Activated T-cell treated with anti-CD3 and anti-CD28 coated beads, Interleukin-2, amount 50 U/mL, for 24 hours (primary cell): ENCODE measurements at places on chromosomes 7 and 10.
A peak's percentile ranks its signal among the peaks of the same experiment; 100 is the strongest.

DNA sequence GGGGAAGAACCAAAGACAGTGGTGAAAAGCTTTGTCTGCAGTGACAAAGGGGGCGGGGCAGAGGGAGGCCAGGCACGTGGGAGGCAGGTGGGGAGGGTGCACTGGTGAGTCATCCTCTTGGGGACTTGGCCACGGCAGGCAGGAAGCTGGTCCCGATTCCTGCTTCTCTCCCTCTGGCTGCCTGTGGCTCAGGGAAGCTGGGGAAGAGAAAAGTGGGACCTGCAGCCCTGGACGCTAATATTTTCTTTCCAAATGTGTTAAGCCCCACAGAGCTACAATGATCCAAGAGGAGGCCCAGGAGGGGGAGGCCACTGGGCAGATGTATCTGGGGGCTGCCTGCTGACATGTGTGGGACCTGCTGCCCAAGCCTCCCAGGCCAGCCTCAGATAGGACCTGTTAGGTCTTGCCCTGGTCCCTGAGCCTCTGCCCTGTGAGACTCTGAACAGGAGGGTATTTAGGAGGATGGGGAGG is 231.8 kb downstream of the KCNMA1 start:
- H3K4me1 ChIP-seq, result no peaks in the 10 kb centered on the region
- peaks cover 11% of the 10 kb centered on the region for H3K27me3 ChIP-seq
- no peak overlapping the region for H3K4me3 ChIP-seq
- no peak for DNase-seq
- H3K27ac ChIP-seq, result no peak overlapping the region

DNA sequence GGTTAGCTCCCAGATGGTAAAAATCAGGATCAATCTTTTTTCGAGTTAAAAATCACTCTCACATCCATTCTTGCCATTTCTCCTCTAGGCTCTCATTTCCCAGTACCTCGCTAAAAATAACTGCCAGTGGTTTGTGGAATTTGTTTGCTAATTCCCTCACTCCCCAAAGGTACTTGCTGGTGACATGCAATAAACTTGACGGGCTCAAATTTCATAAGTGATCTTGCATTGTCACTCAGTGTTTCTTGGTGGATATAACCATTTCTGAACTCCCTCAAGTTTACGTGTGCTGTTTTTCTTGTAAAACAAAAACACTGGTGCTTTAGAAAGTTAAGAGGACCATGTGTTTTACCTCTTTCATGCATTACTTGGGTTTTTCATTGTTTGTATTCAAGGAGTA is 399.2 kb upstream of the MKI67 start:
- no peaks in the 10 kb centered on the region for H3K4me1 ChIP-seq
- no peak overlapping the region for H3K27ac ChIP-seq

- no peak for DNase-seq
- H3K27me3 ChIP-seq, result peaks cover 7% of the 10 kb centered on the region
- no peaks in the 10 kb centered on the region for H3K4me1 ChIP-seq
- no peak overlapping the region for H3K4me3 ChIP-seq
- no peaks in the 10 kb centered on the region for H3K36me3 ChIP-seq
- H3K27ac ChIP-seq, result no peak overlapping the region
Observed at GRCh38 chr7:104784686-104785085, 229.3 kb upstream of the KMT2E start.

DNA sequence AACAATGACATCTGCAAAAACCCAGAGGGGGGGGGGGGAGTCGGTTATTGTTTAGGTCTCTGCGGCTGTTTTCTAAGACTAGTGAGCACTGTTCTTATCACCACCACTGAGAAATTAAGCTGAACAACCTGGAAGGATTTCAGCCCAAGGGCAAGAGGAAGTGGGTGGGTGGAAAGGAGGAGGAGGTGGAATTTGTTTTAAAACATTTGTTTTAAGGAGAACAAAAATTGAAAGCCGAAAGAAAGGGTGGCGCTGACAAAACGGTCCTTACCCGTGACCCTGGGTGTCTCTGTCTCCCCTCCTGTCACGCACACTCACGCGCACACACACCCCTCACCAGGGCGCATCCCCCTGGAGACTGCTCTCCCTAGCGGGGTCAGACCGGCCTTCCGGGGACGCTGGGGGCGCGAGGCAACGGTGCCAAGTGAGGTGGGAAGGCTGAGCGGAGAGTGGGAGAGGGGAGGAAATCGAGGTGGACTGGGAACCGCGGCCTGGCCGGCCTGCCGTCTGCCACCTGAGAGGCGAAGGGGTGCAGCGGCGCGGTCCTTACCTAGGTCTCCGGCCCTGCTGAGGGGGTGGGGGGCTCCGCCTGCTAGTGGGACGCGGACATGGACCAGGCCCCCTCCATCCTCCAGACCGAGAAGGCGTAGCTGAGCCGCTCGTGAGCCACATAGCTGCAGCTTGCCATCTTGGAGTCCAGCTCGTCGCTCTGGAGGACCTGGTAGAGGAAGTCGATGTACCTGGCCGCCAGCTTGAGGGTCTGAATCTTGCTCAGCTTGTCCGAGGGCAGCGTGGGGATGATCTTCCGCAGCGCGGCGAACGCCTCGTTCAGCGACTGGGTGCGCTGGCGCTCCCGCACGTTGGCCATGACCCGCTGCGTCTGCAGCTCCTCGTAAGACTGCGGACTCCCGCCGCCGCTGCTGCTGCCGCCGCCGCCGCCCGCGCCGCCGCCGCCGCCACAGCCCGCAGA is 1.0 kb downstream of the TWIST1 start:
- H3K27ac ChIP-seq, result no peak overlapping the region
- peaks cover 3% of the 10 kb centered on the region for H3K4me1 ChIP-seq
- peaks cover 81% of the 10 kb centered on the region for H3K27me3 ChIP-seq
- DNase-seq, result peak; percentile 27
- no peaks in the 10 kb centered on the region for H3K36me3 ChIP-seq

DNA sequence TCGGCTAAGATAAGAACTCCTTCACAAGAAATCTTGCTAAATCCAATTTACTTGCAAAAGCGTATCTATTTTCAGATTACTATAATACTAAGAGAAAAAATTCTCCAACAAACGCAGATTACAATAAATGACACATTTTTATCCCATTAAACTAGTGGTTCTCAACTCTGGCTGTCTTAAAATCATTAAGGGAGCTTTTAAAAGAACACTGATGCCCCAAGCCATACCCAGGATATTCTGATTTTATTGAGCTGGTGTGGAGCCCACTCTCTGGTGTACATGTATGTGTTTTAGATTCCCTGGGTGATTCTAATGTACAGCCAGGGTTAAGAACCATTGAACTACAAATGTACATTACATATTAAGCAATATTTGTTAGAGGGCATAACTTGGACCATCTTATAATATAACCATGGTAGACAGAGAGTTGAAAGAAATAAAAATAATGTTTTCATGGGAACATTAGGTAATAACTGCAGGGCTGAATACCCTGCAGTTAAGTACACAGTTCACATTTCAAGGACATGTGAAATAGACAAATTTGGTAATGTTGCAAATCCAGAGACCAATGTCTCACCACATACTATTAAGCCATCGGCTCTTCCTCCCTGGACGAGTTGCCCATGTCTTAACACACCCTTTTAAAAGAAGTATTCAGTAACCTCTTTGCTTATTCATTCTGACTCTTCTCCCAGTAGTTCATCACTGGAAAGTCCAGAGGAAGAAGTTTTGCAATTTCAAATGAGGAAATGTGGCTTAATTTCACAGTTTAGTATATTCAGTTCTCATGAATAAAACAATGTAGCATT is 6.2 kb downstream of the GSAP start:
- H3K27ac ChIP-seq, result no peak overlapping the region
- peaks cover 1% of the 10 kb centered on the region for H3K27me3 ChIP-seq
- peaks cover 22% of the 10 kb centered on the region for H3K4me1 ChIP-seq
- DNase-seq, result no peak

DNA sequence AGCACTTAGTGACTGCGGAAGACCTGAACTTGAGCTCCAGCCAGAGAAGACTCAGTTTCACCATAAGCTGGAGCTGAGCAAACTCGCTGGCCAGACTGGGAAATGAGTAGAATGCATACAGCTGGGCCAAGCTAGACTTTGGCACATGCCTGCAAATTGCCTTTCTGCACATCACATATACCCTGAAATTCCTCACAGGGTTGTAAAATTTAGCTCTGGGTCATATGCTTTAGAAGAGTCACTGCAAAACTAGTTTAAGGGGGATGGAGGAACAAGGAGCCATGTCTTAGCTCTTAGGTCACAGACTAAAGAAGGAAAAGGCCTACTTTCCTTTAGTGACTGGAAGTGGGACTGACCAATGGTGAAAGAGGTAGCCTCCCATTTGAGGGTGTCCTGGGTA is 67.6 kb downstream of the PPP1R3C start:
- no peak for DNase-seq
- no peaks in the 10 kb centered on the region for H3K36me3 ChIP-seq
- no peaks in the 10 kb centered on the region for H3K4me1 ChIP-seq
- no peak overlapping the region for H3K27ac ChIP-seq

- H3K4me1 ChIP-seq, result no peaks in the 10 kb centered on the region
- no peak for DNase-seq
- no peak overlapping the region for H3K27ac ChIP-seq
- H3K4me3 ChIP-seq, result no peak overlapping the region
Observed at GRCh38 chr10:112360308-112361270, 13.3 kb upstream of the ACSL5 start.

DNA sequence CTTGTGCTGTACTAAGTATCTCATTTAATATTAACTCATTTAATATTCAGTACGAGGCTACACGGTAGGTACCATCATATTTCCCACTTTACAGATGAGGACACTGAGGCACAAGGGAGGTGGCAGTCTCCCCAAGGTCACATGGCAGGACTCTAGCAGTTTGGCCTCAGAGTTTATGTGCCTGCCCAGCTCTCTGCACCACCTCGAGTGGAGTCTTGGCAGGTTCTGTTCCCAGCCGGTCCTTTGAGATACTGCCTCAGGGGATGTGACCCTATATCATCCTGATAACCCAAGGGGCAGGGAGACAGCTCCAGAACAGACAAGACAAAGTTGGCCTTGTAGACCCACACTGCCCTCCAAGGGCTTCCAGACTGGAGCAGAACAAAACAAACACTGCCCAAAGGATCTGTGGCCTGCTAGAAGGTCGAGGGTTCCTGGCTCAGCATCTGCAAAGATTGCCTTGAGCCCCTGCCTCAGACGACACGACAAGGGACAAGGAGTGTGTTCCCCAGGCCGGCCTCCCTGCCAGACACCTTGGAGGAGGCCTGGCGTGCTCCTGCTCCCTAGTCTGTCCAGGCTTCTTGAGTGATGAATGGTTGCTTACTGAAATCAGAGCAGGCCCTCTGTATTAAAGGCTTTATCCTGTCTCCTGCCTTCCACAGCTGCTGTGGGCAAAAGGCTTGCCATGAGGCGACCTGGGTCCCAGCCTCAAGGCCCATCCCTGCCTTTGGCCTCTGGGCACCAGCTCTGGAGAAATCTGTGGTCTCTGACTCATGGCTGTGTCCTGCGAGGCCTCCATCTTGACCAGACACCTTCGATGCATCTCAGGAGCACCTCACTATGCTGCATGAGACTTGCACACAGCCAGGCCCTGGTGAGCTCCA is 3.9 kb upstream of the PWWP2B start:
- DNase-seq, result no peak
- no peak overlapping the region for H3K4me3 ChIP-seq
- no peaks in the 10 kb centered on the region for H3K36me3 ChIP-seq
- H3K27ac ChIP-seq, result no peak overlapping the region
- no peaks in the 10 kb centered on the region for H3K27me3 ChIP-seq

DNA sequence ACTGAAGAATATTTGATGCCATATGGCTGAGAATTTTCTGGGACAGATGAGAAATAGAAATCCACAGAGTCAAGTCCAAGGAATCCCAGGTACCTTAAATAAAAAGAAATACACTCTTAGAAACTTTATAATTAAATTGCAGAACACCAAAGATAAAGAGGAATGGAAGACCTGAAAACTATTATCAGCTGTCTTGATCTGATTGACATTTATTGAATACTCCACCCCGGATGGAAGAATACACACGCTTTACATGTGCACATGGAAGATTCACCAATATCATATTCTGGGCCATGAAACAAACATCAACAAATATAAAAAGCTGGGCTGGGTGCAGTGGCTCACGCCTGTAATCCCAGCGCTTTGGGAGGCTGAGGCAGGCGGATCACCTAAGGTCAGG is 81.6 kb downstream of the EXOC6 start:
- no peaks in the 10 kb centered on the region for H3K4me1 ChIP-seq
- H3K27me3 ChIP-seq, result no peaks in the 10 kb centered on the region
- no peak overlapping the region for H3K27ac ChIP-seq
- no peak for DNase-seq
- H3K36me3 ChIP-seq, result peaks cover 23% of the 10 kb centered on the region

DNA sequence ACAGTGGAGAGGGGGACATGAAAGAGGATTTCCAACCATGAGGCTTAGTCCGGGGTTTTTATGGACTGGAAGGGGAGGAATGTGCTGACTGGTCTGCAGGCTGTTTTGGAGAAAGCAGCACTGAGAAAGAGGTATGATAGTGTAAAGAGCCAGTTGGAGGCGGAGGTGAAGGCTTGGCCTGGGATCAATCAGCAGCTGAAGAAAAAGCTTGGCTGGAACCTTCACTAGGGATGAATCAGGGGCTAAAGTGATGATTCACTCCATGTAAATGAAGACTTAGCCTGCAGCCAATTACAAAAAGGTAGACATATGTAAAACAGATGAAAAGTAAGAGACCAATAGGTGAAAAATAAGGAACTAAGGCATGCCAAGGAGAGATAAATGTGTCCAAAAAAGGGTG is 1382.6 kb downstream of the GATA3 start:
- H3K4me3 ChIP-seq, result no peak overlapping the region
- peaks cover 4% of the 10 kb centered on the region for H3K27me3 ChIP-seq
- no peaks in the 10 kb centered on the region for H3K36me3 ChIP-seq
- DNase-seq, result no peak

GRCh38 chr10:100043344-100043743 is 33.6 kb upstream of the DNMBP start:
- H3K36me3 ChIP-seq, result no peaks in the 10 kb centered on the region
- no peak for DNase-seq
- H3K27ac ChIP-seq, result no peak overlapping the region
- H3K4me1 ChIP-seq, result peaks cover 9% of the 10 kb centered on the region

GRCh38 chr10:44853796-44854195 is 57.3 kb upstream of the TMEM72 start:
- DNase-seq, result no peak
- no peaks in the 10 kb centered on the region for H3K36me3 ChIP-seq
- H3K4me3 ChIP-seq, result no peak overlapping the region
- H3K27me3 ChIP-seq, result no peaks in the 10 kb centered on the region
- no peaks in the 10 kb centered on the region for H3K4me1 ChIP-seq
- H3K27ac ChIP-seq, result no peak overlapping the region

DNA sequence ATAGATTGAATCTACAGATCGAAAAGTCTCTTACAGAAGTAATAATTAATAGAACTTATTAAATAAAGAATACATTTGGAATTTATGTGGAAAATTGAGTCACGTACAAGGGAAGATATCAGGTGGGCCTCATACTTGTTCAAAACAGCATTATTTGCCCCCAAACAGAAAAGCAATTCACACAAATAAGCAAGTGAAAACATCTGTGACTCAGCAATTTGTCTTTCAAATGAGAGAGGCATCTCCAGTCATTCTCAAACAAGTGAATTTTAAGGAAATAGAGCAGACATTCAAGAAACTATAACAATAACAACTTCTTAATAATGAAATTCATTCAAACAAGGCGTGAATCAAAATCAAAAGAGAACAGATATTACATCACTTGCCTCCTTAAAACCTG is 50.1 kb downstream of the SEMA3A start:
- no peaks in the 10 kb centered on the region for H3K27me3 ChIP-seq
- H3K27ac ChIP-seq, result no peak overlapping the region
- H3K36me3 ChIP-seq, result no peaks in the 10 kb centered on the region
- no peaks in the 10 kb centered on the region for H3K4me1 ChIP-seq
